CD4-positive, CD25-positive, alpha-beta regulatory T cell (primary cell): ENCODE measurements at places on chromosomes 2 and 18. TPM values are rescaled to one million over a fixed set of nuclear protein-coding genes. Genes with fewer than 3 reads are reported as not detected.

BCL11A gene
- total RNA-seq, result 2.0 TPM

GRCh38 chr2:226330206-226330605 lies 469.4 kb downstream of the IRS1 start:
- no peaks in the 10 kb centered on the region for H3K36me3 ChIP-seq
- DNase-seq, result no peak
- no peaks in the 10 kb centered on the region for H3K4me1 ChIP-seq

CCDC150 gene
- 0.74 TPM for total RNA-seq

THAP4 gene
- total RNA-seq, result 47.8 TPM

DNA sequence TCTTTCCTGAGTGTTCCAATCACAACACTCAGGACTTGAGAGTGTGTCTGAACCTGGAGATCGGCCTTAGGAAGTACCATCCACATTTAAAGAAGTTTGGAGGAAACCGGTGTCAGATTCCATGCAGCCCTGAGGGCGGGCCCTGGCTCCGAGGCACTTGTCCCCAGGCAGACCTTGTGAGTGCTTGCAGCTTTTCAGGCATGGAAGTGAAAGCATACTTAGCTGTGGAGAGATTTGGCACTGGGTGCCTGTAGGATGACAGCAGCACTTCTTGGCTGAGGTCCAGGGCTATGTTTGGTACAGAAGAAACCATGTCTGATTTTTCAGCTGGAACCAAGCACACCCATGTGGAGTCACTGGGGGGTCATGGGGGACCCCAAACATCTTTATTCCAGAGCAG lies 230.8 kb downstream of the SEPTIN10 start:
- no peaks in the 10 kb centered on the region for H3K36me3 ChIP-seq
- DNase-seq, result no peak
- H3K4me3 ChIP-seq, result no peak overlapping the region
- H3K4me1 ChIP-seq, result no peaks in the 10 kb centered on the region
- H3K27me3 ChIP-seq, result no peaks in the 10 kb centered on the region

DNA sequence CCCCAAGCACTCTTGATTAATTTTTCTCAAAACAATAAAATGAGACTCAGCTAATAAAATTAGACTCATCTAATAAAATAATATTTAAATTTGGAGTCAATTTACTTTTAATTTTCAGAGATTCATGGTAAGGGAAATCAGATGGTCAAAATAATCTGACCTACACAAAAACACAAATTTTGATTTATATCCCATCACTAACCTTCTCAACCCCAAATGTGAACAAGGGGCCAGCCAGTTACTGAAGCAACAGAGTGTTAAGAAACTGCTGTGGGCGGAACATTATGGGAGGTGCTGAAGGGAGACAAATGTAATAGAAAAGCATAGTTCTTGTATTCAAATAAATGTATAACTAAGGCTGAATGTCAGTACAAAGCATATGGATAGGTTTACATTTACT lies 28.5 kb upstream of the PPP3R1 start:
- H3K36me3 ChIP-seq, result no peaks in the 10 kb centered on the region
- no peak overlapping the region for H3K4me3 ChIP-seq
- peaks cover 20% of the 10 kb centered on the region for H3K27me3 ChIP-seq
